ENCODE measurements at places on chromosomes 2 and 18.
A peak's percentile ranks its signal among the peaks of the same experiment; 100 is the strongest.

- peak; percentile 76 for DNase-seq
Measured at GRCh38 chr18:36672437-36673344, 156.1 kb downstream of the TPGS2 start.

DNA sequence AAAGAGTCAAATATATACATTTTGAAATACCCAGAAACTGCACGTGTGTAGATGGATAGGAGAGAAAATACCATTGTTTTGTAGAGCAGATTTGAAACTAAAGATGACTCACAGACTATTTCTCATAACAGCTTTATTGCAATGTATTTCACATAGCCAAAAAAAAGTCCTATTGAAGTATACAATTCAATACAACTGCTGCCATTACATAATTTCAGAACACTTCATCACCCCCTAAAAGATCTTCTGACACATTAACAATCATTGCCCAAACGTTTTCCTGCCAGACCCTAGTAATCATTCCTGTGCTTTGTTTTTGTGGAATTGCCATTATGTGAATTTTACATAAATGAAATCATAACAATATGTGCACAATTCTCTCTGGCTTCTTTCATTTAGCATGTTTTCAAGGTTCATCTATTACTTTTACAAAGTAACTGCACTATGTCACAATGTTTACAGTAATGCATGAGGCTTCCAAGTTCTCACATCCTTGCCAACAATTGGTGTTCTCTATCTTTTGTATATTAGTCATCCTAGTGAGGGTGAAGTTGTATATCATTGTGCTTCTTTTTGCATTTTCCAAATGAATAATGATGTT, 378.6 kb upstream of the CWC22 start:
- DNase-seq: no peak

DNA sequence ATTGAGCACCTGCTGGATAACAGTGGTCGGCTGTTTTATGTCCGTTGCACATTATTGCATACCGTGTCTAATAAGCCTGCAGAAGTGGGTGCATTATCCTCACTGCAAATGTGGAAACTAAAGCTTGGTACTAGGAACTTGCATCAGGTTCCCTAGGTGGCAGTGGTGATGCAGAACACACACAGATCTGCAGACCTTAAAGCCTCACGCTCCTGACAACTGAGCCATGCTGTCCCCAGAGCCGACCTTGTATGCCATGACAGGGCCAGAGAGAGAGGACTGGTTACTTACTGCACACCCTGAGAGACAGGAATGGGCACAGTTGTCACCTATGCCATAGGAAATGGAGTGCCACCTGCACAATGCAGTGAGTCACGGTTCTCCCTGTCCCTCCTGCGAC, 151.8 kb downstream of the SH3RF3 start:
- DNase-seq: no peak

DNA sequence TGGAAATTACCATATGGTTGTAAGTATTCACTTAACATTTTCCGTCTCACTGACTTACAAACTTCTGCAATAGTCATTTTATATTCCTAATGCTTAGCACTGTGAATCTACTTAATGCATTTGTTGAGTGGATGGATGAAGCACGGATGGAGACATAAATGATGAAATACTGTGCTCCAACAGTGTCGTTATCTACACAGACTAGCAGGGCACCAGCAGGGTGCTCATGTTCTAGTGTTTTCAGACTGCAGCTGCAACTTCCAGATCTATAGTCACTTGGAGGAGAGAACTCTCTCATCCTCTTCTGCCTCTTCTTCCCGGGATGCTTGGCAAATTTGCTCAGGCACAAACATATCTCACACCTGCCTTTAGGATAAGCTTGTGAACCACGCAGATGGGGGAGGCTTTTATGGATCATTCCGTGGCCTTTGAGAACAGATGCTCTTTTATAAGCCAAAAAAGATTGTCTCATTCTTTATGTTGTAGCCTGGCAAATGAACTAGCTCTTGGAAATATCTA, 797.7 kb downstream of the MBD2 start:
- DNase-seq: no peak

DNA sequence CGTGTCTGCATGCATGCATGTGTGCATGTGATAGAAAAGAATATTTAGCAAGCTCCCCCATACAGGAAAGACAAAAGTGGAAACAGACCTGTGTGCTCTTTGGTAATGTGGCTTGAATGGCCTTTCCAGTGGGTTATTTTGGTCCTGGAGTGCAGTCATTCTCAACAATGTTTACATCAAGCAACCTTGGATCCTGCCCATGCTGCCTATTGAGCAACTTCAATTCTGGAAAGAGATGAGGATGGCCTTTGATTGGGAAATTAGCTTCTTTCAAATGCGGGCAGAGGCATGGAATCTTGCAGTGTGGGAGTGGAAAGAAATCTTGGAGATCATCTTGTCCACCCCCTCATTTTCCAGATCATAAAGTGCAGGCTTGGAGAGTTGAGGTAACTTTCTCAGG, 87.2 kb upstream of the SMAD2 start:
- no peak for DNase-seq

GRCh38 chr2:3354986-3355385, 22.6 kb downstream of the EIPR1 start:
- no peak for DNase-seq

- no peak for DNase-seq
Measured at GRCh38 chr2:72349016-72349415, 201.4 kb upstream of the CYP26B1 start.

- DNase-seq: peak; percentile 96
Measured at GRCh38 chr2:106192752-106193689, 1.1 kb downstream of the UXS1 start.

DNA sequence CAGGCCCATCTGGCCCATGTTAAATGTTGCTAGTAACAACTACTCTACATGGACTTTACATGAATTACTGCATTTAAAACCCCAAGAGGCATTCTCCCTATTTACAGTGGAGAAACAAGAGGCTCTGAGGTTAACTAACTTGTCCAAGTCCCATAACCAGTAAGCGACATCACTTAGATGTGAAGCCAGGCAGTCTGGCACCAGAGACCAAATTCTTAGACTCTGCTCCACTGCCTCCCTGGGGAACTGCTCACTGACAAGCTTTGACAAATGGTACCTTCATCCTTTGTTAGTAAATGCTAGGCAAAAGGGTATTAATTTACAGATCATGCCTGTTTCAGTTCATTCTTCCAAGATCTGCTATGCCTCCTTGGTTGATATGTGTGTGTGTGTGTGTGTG, 124.8 kb downstream of the AFF3 start:
- DNase-seq: no peak

DNA sequence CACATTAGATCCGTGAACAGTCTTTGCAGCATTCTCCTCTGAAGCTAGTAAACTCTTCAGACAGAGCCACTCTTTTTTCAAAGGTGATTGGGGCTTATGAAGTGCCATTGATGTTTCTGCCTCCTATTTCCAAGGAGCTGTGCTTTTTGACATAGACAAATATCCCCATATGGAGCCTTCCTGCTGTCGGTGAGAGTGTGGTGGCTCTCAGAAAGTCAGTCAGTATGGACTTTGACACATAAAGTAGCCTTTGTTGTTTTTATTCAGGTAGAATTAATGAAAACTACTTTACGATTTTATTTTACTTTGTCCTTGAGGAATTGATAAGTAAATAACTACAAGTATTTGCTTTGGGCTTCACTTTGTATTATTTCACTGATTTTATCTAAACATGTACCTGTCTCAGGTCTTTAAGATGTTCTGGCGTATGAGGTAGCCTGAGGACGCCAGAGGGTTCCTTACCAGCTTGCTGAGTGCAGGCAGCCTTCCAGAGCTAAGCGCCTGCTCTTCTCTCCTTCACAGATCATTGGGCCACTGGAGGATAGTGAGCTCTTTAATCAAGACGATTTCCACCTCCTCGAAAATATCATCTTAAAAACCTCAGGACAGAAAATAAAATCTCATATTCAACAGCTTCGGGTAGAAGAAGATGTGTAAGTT, 69.7 kb downstream of the UGGT1 start:
- no peak for DNase-seq

DNA sequence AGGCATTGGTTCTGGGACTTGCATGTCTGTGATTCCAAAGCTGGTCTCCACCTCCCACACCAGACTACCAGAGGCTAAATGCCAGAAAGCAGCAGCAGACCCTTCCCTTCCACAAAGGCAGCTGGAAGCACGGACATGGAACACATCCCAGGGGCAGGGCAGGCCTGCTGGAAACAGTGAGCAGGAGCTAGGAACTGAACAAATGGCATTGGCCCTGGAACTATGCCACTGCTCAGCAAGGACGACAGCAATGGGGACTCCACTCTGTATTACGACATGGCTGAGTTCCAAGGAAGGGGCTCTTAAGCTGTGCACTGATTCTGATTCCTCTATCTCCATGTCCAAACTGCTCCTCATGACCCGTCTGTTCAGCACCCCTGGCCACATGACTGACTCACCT, 77.8 kb upstream of the TFCP2L1 start:
- DNase-seq: no peak

DNA sequence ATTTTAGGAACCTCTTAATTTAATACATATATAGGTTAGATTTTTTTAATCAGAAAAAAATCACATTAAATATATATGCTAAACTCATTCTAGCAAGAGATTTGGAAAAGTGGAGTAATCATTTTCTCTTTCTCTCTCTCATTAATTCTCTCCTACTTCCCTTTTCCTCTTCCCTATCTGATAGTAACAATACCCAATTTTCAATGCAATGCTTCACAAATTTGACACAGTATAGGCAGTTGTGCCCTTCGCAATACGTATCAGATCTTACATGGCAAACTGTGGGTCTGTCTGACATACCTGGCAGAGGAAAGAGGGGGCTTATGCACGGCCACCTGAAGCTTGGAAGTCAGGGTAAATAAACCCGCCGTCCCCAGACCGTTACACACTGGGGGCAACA, 444.3 kb downstream of the NBAS start:
- DNase-seq: no peak

GRCh38 chr2:120442923-120443571, 97.1 kb downstream of the INHBB start:
- DNase-seq: no peak

GRCh38 chr2:15666861-15667808, 75.5 kb downstream of the DDX1 start:
- DNase-seq: no peak

DNA sequence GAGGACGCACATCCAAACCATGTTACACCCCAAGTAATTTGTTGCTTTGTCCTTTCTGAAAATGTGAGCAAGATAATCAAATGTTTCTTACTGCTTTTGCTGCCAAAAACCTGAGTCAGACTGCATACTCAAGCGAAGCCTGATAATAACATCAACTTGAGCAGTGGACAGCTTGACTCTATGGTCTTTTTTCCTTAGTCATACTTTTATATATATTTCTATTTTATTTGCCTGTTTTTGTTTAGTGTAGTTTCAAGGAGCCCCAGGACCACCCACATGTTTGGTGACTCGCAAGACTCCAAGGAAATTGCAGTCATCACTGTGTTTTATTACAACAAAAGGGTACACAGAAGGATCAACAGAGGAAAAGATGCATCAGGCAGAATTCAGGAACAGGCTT, 688.4 kb upstream of the PIK3C3 start:
- no peak for DNase-seq

DNA sequence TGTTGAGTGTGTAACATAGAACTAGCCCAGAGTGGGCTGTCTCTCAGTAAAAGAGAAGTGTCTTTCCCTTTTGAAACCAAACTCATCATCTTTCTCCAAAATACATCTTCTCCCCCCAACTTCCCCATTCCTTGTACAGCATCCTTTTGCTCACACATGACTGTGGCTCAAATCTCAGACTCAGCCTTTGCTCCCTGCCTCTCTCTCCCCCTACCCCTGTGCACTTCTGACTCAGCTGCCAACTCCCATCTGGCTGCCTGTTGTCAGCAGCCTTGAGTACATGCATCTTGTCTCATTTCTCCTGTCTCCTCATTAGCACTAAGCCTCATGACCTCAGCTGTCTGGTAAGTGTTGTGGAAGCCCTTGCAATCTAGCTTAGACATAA, 18.1 kb upstream of the MGAT4A start:
- peak; percentile 57 for DNase-seq

GRCh38 chr2:69386360-69386759, 667 bp downstream of the GFPT1 start:
- no peak for DNase-seq

- no peak for DNase-seq
Measured at GRCh38 chr2:45170191-45171135, 161.2 kb upstream of the SIX2 start.

- peak; percentile 31 for DNase-seq
Measured at GRCh38 chr2:98465456-98466226, 21.0 kb downstream of the INPP4A start.

- no peak for DNase-seq
Measured at GRCh38 chr2:169272010-169272409, 90.3 kb downstream of the LRP2 start.

GRCh38 chr18:51562866-51563265, 365.4 kb upstream of the MEX3C start:
- no peak for DNase-seq

DNA sequence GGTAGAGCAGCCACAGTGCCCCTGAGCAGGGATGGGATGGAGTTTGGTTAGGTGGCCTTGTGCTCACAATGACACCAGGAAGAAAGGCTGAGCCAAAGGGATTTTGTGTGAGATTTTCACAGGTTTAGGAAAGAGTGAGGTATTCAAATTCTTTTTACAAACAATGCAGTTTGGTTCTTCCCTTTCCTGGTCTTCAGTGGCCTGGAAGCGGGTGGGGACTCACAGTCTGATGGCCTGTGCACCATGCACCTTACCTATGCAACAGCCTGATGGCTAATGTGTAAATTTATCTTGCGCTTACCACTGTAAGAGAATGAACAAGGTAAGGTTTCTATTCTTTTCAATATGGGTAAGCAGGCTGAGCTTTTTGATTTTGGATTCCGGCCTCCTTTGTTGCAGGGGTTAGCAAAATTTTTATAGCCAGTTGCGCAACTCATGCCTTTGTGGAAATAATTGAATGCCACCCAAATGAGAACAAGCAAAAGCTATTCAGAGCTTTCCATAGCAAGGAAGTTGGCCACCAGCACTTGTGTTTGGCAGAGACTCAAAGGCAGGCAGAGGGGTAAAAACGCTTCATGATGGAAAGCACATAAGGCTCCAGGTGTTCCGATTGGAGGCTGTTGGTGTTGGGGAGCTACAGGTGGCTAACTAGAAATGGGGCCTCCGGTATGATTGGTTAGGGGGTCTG, 23.8 kb upstream of the IL1R2 start:
- DNase-seq: no peak

GRCh38 chr2:224983712-224984554, 58.3 kb downstream of the DOCK10 start:
- DNase-seq: no peak

- DNase-seq: no peak
Measured at GRCh38 chr2:197704434-197705120, 592 bp upstream of the MARS2 start.

Data from SIG-M5 (cell line).